ENCODE measurements at places on chromosomes 7 and 10.
A peak's percentile ranks its signal among the peaks of the same experiment; 100 is the strongest.

- peak; percentile 28 for DNase-seq
Observed at GRCh38 chr7:1512781-1513656, 8.8 kb upstream of the INTS1 start.

DNA sequence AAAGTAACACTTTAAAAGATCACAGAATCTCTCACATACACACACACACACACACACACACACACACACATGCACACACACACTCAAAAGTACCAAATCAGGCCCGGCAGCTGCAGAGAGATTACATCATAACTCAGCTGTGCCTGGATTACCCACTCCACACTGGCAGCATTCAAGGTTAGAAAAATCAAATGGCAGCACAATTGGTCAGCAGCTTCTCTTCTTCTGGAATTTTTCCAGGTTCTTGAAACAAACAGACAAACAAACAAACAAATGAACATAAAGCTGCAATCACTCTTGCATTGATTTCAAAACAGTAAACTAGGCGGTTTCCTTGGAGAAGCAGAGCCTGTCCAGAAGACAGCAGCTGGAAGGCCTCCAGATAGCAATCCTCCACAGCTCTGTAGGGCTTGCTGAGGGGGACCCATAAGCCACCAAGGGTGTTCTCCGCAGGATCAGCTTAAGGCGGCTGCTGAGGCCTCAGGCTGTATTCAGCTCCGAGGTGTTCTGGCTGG lies 24.5 kb upstream of the FAM133B start:
- DNase-seq = no peak

DNA sequence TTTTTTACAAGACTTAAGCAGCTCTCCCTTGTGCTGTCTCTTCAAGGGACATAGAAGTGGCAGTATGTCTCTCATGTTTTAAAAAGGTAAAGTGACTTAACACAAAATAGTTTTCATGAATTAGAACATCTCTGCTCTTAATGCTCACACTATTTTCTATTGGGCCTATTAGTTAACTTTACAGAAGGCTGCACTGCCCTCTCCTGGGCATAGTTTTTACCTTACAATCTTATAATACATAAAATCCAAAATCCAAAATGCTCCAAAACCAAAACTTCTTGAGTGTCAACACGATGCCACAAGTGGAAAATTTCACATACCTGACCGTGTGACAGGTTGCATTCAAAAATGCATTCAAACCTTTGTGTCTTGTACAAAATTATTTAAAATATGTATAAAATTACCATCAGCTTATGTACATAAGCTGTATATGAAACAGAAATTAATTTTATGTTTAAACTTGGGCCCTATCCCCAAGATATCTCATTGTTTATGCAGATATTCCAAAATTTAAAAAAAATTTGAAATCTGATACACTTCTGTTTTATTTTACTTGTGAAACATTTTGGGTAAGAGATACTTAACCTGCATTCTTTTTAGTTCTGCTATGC lies 25.8 kb downstream of the TES start:
- peak; percentile 26 for DNase-seq

DNA sequence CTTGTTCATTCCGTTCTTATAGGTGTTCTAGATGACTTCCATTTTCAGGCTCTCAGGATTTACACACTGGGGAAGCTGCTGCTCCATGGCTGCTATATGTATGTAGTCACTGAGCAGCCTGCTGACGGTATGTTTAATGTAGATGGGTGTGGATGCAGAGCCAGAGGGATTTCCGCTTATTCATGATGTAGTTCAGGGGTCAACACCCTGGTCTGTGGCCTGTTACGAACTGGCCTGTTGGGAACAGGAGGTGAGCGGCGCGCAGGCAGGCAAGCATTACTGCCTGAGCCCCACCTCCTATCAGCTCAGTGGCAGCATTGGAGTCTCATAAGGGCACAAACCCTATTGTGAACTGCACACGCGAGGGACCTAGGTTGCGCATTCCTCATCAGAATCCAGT lies 33.9 kb downstream of the DNAJB6 start:
- DNase-seq = no peak

DNA sequence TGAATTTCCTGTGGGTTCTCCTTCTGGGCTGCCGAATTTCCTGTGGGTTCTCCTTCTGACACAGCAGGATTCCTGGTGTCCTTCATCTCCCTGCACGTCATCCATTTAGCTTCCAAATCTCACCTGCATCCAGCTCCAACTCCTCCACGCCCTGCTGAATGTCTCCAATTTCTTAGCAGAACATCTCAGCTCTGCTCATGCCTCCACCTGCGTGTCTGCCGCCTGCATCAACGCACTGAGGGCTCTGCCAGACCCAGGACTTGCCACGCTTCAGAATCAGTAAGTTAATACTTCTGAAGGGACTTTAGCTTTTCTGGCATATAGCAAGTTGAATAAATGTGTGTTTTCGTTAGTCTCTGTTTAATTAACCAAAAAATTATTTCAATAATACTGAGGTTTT lies 31.1 kb upstream of the VIPR2 start:
- no peak for DNase-seq

DNA sequence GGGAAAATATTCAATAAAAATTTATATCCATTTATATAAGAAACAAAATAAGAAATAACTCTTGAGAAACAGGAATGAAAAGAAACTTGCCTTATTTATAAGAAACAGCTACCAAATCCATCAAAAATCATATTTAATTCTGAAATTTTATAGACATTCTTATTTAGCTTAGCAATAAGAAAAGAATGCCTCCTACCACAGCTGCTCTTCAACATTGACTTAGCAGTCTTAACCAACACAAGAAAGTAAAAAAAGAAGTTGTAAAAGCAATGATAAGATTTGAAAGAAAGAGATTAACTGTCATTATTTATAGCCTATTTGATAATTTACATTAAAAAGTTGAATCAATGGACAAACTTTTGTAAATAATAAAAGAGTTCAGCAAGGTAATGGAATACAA lies 212.8 kb downstream of the ZNF365 start:
- DNase-seq = no peak

- DNase-seq = no peak
Observed at GRCh38 chr10:6072215-6072934, 10.2 kb upstream of the IL2RA start.

GRCh38 chr10:22344781-22345300 lies 455 bp upstream of the SPAG6 start:
- DNase-seq = no peak

- no peak for DNase-seq
Observed at GRCh38 chr10:73773152-73773879, 8.5 kb upstream of the CHCHD1 start.

GRCh38 chr10:31773749-31774298 lies 154.8 kb downstream of the ARHGAP12 start:
- no peak for DNase-seq

GRCh38 chr7:108368466-108368865 lies 87.8 kb downstream of the NRCAM start:
- no peak for DNase-seq

GRCh38 chr10:80108576-80109239 lies 23.8 kb upstream of the PLAC9 start:
- no peak for DNase-seq

- no peak for DNase-seq
Observed at GRCh38 chr10:112821663-112822062, 128.4 kb upstream of the TCF7L2 start.

DNA sequence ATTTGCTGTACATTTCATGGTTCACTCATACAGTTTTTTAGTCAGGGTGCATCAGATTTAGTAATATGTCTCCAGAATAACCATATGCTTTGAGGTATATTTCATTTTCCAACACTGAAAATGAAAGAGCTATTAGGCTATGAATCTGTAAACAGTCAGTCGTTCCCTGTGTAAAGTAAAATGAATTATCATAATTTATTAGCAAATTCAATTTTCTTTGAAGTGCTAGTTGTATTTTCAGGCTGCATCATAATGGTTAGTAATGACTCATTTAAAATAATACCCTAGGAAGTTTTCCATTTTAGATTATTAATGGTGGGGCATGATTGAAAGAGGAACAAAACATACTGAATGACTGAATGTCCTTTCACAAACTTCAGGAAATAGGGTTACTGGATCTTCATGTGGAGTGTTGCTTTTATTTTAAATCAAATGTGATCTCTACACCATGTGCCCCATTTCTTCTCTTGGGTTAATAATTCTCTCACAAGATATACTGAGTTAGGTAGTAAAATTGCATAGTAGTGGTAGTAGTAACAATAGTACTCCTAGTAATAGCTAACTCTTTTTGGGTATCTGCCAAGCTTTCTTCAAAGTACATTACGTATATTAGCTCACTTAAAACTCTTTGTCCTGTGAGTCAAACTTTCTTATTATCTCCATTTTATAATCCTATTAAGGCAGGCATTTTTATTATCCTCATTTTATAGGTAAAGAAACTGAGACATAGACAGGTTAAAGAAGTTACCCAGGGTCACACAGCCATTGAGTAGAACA lies 476.5 kb downstream of the SUGCT start:
- DNase-seq = no peak

- DNase-seq = no peak
Observed at GRCh38 chr7:131844369-131844768, 287.9 kb upstream of the PODXL start.

DNA sequence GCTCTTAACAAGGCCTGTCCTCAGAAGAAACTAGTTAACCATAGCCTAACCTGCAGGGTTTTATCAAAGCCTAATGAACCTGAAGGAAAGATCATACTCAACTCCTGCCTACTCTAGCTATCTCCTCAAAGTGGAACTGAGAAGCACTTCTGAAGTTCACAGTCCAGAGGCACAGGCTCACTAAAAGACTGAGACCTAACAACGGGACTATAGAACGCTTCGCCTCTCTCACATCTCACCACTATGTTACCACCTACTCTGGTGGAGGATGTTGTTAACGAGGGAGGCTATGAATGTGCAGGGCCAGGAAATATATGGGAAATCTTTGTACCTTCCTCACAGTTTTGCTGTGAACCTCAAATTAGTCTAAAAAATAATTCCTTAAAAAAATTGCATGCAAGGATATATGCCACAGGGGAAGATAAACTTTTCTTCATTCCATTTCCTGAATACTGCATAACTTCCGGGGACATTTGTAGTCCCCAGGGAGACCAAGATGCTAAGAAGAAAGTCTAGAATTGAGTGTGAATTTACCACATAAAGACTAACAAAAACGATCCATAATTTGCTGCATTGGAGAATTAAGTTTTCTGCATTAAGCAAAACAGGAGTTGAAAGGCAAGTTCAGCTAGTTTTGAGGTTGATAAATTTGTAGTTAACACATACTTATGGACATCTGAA lies 21.6 kb downstream of the LIPJ start:
- no peak for DNase-seq

DNA sequence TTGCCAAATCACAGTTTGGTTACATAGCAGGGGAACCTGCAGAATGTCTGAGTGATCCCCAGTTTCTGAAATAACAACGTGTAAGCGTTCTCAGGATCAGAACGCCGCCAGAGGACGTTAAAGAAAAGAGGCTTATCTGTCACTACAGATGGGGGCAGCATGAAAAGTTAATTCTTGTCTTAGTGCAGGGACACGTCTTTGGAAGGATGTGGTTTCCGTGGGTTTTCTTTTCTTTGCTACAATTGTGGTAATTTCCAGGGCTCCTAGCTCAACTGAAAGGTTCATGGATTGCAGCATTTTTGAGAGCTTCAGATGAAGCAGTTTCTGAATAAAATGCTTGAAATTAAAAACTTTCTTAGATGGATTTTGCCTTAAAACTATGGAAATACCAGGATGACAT lies 106.6 kb downstream of the PRKCQ start:
- DNase-seq = peak; percentile 22

GRCh38 chr7:43121973-43122372 lies 9.5 kb downstream of the HECW1 start:
- DNase-seq = no peak

GRCh38 chr7:77702513-77702912 lies 6.3 kb downstream of the RSBN1L start:
- DNase-seq = no peak

DNA sequence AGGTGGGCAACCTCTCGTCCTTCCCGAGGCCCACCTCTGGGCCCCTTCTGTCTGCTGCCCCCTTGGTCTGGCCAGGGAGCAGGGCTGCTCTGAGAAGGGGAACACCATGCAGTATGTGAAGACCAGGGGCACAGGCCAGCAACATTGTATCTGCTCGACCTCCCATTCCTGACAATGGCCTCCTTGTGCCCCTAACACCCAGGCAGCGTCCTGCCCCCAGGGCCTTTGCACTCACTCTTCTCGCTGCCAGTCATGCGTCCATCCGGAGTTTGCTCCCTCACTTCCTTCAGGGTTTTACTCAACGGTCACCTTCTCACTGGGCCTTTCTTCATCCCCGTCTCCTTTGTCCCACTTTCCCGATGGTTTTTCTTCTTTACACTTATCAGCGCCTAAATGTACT lies 232.9 kb upstream of the GRB10 start:
- DNase-seq = no peak

GRCh38 chr10:110628161-110628560 lies 16.0 kb upstream of the RBM20 start:
- no peak for DNase-seq

- no peak for DNase-seq
Observed at GRCh38 chr7:112157072-112157471, 49.1 kb downstream of the DOCK4 start.

- no peak for DNase-seq
Observed at GRCh38 chr10:24239289-24240040, 30.5 kb downstream of the KIAA1217 start.

- peak; percentile 47 for DNase-seq
Observed at GRCh38 chr7:150514748-150515222, at the start of gene GIMAP7. Gene GIMAP7 (plus strand): TSS chr7:150514872. CDS start chr7:150519975, 5,103 bp downstream.

- no peak for DNase-seq
Observed at GRCh38 chr10:80709866-80710265, 172.2 kb downstream of the SH2D4B start.

- no peak for DNase-seq
Observed at GRCh38 chr7:155188821-155189581, 108.7 kb upstream of the INSIG1 start.

DNA sequence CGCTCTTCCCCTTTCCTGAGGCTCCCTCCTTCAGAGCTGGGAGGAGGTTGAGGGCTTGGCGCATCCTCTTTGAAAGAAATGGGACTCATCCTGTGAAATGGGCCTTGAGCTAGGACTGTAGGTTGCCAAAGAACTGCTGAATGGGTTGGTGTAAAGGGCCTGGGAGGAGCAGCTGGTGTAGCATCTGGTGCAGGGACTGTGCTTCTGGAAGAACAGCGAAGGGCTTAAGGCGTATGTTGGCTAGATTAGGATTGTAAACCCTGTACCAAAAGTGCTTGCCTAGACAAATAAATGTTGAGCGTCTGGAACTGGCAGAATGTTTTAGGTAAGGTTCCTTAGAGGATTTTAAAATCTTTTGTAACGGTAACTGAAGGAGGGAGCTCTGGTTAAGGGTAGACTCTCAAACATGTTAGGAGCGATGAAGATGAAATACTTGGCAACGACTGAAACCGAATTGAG lies 563 bp downstream of the STAM start:
- DNase-seq = no peak

GRCh38 chr7:140656548-140657515 lies 15.9 kb upstream of the ADCK2 start:
- DNase-seq = no peak

Measured in stimulated activated CD4-positive, alpha-beta T cell treated with anti-CD3 and anti-CD28 coated beads, TNF-alpha, amount 100 ng/mL, for 1 hour (primary cell).